Stimulated activated effector memory CD8-positive, alpha-beta T cell treated with anti-CD3 and anti-CD28 coated beads, Interleukin-12 subunit alpha, Interleukin-12 subunit beta, amount 100 ng/mL, for 72 hours (primary cell): ENCODE measurements at places on chromosomes 7 and 10.

DNA sequence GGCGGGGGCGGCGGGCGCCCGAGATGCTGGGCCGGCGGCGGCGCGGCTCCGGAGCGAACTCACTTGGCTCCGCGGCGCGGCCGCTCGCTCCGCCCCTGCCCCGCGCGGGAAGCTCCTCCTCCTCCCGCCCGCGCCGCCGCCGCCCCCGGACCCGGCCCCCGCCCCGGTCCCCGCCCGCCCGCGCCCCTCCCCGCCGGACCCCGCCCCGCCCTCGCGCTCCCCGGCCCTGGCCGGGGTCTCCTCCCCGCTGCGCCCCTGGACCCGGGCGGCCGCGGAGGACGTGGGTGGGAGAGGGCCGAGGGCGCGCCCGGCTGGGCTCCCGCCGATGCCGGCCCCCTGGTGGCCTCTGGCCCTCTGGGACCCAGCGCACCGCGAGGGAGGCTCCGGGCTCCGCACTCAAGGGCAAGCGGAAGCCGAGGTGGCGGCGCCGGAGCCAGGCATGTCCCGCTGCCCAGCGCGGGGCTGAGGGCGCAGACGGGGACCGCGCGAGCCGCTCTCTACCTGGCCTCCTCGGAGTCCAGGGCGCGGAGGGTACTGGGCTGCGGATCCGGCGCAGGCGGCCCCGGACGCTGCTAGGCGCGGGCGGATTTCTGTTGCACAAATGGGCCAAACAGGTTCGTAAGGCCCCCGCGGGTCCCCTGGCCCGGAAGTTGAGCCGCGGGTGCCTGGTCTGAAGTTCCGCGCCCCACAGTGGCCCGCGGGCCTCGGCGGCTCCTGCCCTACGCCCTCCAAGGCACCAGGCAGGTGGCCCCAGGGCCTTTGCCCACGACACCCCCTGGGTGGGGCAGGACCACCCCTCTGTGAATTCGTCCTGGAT is at the start of gene TCERG1L:
Gene TCERG1L, minus strand, starts transcription at position 61 of the 817 bp plus-strand sequence. CDS start 86 bp downstream, outside the sequence.
- DNase-seq, result no peak

DNA sequence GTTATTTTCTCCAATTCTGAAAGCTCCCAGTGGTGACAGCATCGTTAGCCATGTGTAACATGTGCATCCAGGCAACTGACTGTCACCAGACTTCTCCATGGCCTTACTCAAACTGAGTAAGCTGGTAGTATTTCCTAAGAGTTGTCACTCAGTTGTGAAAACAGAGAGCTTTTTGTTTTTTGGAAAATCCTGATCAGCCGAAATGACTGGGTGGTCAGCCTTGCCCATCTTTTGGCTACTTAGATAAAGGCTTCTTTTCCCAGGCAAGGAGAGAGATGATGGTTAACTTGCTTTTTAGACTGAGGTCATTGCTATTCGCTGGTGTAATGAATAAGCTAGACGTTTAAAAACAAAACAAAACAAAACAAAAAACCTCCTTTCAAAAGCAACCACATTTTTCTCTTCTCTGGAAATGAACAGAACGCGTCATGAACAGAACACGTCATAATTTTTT is 159.5 kb upstream of the KLF14 start:
- DNase-seq, result no peak

DNA sequence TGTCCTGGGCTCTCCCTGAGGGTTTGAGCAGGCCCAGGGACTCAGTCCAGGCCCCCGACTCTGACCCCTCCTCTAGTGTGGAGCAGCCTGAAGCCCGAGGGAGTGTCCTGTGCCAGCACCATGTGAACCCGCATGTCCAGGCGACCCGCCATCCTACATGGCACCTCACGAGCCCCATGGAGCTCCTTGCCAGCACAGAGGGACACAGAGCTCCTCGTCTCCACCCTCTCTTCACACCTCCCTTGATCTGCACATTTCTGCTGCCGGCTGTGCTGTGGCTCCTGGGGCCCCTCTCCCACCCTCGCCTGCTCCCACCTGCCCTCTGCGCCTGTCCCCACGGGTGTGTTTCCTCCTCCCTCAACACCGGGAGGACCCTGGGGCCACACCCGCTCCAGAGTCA is 103.5 kb downstream of the ADARB2 start:
- DNase-seq, result no peak

GRCh38 chr7:35450456-35451214 is 196.7 kb upstream of the TBX20 start:
- DNase-seq, result no peak

DNA sequence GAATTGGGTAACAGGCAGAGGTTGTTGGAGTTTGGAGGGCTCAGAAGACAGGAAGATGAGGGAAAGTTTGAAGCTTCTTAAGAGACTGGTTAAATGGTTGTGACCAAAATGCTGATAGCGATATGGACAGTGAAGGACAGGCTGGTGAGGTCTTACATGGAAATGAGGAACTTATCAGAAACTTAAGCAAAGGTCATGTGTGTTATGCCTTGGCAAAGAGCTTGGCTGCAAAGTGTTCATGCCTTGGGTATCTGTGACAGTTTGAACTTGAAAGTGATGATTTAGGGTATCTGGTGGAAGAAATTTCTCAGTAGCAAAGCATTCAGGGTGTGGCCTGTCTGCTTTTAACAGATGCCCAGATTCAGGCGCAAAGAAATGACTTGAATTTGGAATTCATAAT is 64.5 kb upstream of the EEPD1 start:
- no peak for DNase-seq

DNA sequence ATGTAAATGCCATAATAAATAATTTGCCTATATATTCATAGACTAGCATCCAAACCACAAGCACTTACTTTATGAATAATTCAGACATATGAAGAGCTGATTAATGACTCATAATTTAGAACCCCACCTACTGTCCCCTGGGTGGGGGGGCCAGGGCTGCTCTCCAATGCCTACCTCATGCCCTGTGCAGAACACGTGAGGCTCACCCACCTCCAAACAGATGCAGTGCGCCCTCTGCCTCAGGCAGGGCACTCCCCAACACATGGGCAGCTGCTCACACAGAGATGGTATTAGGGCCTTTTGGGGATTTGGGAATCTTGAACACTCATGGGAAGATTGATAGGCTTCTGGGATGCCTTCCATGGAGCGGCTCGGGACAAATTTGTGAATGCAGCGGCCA is 75.1 kb upstream of the INSIG1 start:
- DNase-seq, result no peak

GRCh38 chr7:25031432-25031831 is 51.5 kb upstream of the OSBPL3 start:
- no peak for DNase-seq

GRCh38 chr10:94131885-94132284 is 138.2 kb downstream of the PLCE1 start:
- no peak for DNase-seq

GRCh38 chr10:69225681-69226080 is 5.5 kb downstream of the HKDC1 start:
- DNase-seq, result no peak

DNA sequence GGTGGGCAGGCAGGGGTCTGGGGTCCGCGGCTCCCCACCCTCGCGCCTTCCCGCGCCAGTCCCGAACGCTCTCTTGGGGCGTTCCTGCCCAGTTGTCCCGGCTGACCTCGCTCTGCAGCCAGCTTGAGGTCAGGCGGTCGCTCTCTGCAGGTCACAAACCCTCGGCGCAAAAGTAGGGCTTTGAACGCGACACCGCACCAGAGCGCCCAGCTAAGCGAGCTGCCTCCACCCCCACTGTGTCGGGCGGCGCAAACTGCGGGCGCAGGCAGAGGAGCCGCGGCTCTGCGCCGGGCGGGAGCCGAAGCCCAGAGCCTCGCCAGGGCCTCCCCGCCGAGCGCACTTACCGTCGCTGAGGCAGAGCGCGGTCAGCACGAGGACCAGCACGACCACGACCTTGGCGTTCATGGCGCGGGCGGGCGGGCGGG is 284 bp downstream of the CXCL12 start:
- no peak for DNase-seq

- peak; percentile 59 for DNase-seq
Observed at GRCh38 chr10:784403-785088, 95.1 kb upstream of the DIP2C start.

- no peak for DNase-seq
Observed at GRCh38 chr10:13707156-13707881, 120.6 kb downstream of the PRPF18 start.

DNA sequence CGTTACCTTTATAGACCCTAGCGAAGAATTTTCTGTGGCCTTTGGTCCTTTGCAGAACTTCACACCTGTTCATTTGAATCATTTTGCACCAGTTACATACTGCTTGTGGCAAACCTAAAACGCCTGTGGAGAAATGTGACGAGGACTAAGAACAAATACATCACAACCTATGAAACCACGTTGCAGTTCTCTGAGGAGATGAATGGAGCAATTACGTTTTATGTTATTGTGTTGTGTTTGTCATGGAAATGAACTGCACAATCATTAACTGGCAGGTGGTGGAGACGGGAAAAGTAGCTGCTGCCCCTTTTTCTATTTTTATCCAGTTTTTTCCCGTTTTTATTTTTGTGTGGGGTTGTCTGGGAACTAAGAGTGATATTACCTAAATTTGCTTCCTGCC is 505.5 kb downstream of the SDK1 start:
- DNase-seq, result no peak

DNA sequence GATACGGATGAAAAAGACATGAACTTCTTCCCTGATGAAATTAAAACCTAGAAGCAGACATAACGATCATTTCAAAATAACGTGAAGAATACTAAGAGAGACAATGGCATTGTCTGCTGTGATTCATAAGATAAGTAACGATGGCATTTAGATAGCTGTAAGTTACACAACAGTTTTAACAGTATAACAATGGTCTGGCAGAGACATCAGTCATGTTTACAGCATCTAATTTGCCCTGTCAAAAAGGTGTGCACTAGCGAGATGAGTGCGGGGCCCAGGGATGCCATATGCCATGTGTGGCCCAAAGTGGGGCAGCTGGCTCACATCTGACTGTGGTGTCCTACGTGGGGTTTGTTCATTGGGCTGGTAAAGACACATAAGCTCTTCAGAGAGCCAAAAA is 55.7 kb upstream of the RHEB start:
- no peak for DNase-seq

- no peak for DNase-seq
Observed at GRCh38 chr7:151187409-151188251, 580 bp upstream of the ASB10 start.

GRCh38 chr7:149048805-149049204 is 20.5 kb upstream of the PDIA4 start:
- no peak for DNase-seq

- no peak for DNase-seq
Observed at GRCh38 chr7:28005847-28006231, 174.8 kb downstream of the JAZF1 start.

- DNase-seq, result no peak
Observed at GRCh38 chr7:37377231-37377630, 71.4 kb downstream of the ELMO1 start.

- DNase-seq, result no peak
Observed at GRCh38 chr7:13031468-13031867, 344.0 kb downstream of the ARL4A start.

- no peak for DNase-seq
Observed at GRCh38 chr7:81956520-81956919, 186.7 kb upstream of the HGF start.

DNA sequence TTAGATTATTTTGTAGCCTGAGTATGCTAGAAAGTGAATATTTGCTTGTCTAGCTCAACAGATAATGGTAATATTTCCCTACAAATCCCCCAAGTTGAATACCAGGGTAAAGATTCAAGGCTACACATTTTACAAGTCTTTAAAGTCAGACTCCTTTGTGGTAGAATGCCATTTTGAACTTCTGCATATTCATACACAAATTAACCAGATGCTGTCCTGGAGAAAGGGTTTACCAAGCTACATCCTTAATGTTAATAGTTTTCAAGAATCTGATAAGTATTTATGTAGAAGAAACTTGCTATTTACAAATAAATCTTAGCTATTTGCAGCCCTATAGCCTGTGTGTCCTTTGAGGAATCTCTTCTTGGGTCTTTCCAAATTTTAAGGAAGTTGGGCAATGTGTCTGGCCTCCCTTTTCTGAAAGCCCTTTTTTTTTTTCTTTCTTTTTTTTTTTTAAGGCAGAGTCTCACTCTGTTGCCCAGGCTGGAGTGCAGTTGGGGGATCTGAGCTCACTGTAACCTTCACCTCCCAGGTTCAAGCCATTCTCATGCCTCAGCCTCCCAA is 82.6 kb downstream of the CPEB3 start:
- no peak for DNase-seq

- peak; percentile 19 for DNase-seq
Observed at GRCh38 chr10:110783509-110784107, 88.1 kb upstream of the PDCD4 start.

- DNase-seq, result peak; percentile 70
Observed at GRCh38 chr7:98051118-98051744, 55.4 kb upstream of the LMTK2 start.

DNA sequence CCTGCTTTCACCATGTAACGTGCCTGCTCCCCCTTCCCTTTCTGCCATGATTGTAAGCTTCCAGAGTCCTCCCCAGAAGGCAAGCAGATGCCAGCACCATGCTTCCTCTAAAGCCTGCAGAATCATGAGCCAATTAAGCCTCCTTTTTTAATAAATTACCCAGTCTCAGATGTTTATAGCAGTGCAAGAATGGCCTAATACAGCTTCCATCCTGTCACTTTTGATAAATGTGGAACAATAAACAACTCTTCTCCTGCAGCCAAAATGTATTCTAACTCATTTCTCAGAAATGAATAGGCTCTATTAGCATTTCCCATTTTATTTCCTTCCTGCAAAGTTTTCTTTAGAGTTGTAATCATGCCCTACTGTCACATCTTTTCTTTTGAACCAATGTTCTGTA is 43.4 kb downstream of the C7orf25 start:
- no peak for DNase-seq

DNA sequence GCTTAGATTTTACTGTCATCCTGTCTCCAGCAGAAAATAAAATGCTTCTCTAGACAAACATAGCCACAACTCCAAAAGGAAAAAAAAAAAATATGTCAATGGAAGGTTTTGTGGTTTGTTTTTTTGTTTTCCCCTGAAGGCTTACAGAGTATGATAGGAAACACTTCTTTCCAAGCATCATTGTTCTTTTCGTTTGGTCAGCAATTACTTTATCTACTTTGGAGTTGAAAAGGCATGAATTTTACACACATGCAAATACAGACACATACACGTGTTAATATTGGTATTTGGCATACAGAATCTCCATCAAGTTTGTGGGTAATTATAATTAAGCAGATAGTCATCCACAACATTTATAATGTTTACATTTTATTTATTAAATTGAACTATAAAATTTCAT is 496.9 kb upstream of the MBL2 start:
- DNase-seq, result no peak

GRCh38 chr7:25303281-25304181 is 75.2 kb upstream of the NPVF start:
- no peak for DNase-seq

- DNase-seq, result no peak
Observed at GRCh38 chr10:117175215-117175900, 21.9 kb upstream of the KCNK18 start.

DNA sequence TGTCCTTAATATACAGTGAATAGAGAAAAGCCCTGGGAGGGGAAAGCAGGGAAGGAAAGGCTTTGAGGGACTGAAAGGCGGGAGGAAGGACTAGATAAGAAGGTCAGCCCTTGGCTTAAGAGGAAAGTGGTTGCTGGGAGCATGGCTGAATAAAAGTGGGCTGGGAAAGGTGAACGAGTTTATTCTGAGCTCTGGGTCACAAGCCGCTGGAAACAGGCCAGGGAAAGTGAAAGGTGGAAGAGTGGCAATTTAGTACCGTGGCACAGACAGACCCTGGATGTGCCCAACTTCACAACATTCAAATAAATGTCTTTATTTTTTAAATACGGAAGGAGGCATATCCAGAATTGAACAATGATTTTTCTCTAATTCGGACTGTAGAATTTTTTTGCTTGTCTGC is 39.7 kb downstream of the TAC1 start:
- DNase-seq, result no peak

- DNase-seq, result no peak
Observed at GRCh38 chr10:117925369-117925768, 121.4 kb downstream of the RAB11FIP2 start.
